NCI-H774 (cell line): ENCODE measurements at places on chromosomes 6 and 20.

GRCh38 chr6:29752451-29753308 is 29.4 kb downstream of the HLA-F start:
- peak; percentile 47 for DNase-seq

DNA sequence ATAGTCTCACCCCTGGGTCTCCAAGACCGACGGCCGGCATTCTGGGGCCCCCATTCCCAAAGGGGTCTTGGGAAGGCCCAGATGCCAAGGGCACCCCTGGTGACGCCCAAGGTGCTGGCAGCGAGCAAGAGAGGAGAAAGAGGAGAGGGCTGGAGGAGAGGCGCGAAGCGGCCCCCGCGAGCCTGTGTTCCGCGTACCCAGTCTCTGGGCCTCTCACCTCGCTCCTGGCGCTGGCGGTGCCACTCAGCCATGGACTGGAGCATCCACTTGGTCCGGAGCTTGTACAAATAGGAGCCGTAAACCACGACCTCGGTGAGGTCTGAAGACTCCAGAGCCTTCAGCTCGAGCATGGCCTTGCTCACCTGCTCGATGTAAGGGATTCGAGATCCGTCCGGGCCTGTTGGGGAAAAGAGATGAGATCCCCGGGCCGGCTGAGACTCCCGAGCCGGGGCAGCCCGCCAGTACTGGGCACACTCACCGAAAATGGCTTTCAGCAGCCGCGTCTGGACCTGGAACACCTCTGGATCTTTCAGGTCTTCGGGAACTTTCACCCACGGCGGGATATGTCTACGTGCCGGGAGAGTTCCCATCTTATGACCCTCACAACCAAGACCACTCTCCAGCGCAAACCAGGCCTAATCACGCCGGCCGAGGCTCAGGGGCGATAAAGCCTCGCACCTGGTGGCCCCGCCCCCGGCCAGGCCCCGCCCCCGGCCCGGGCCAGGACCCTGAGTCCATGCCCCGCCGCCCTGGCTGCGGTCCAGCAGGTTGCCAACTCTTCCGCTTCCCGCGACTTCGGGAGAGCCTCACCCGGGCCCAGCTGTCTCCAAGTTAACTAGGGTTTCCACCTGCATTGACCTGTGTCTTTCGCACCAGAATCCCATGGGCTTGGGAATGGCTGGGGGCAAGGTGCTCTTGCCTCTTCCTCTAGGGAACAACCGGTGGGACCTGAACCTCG is at the start of gene DPPA5:
Gene DPPA5 (minus strand): TSS at position 641 of the 958 bp plus-strand sequence. CDS start 51 bp downstream, at position 590.
- DNase-seq: no peak

- DNase-seq: no peak
Measured at GRCh38 chr6:15465212-15465611, 197.6 kb downstream of the DTNBP1 start.

- DNase-seq: no peak
Measured at GRCh38 chr6:14520029-14520428, 402.5 kb downstream of the CD83 start.

GRCh38 chr20:64140061-64140931 is 24.0 kb upstream of the MYT1 start:
- DNase-seq: no peak

- no peak for DNase-seq
Measured at GRCh38 chr6:166237617-166238016, 70.0 kb upstream of the TBXT start.
